ENCODE measurements at places on chromosomes 3 and 15.
A peak's percentile ranks its signal among the peaks of the same experiment; 100 is the strongest.

GRCh38 chr3:100354850-100355249 lies 20.3 kb downstream of the NIT2 start:
- no peak for DNase-seq

DNA sequence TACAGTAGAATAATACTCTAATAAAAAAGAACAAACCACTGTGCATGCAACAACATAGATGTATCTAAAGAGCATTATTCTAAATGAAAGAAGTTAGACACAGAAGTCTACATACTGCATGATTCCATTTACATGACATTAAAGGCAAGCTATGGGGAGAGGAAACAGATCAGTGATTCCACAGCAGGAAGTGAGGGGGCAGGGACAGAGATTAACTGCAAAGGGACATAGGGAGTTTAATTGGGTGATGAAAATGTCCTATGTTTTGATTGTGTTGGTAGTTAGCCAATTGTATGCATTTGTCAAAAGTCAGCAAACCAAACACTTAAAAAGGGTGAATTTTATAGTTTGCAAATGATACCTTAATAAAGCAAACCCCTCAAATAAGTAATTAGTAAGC lies 13.8 kb downstream of the CRYGS start:
- DNase-seq: no peak

- DNase-seq: no peak
These were observed 98.4 kb upstream of the BHLHE40 start for GRCh38 chr3:4880850-4881249.

GRCh38 chr3:15948388-15948787 lies 150.6 kb upstream of the ANKRD28 start:
- no peak for DNase-seq

DNA sequence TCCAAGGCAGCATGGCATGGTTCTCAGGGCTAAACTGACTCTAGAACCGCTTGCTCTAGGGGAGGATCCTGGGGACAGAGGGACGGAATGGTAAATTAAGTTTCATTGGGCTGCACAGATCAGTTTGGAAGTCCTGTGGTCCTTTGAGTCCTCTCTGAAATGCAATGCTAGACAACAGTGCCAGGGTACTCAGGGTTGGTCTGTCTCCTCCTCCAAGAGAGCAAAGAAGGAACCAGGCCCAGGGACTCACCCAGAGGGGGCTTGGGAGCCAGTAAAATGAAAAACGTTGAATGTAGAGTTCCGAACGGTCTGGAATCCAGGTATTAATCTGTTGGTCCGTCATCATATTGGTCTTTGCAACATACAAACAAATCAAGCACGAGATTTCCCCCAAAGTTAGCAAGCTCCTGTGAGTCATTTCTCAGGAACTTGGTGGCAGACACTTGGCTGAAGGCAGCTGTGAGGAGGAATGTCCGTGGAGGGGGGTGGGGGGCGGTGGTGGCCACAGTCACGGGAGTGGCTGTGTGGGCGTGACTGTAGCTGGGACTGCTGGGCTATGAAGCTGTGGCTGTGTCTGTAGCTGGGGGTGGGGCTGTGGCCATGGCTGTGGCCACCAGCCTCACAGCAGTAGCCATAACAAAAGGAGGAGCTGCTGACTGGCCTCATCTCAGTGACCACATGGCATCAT lies 361.0 kb downstream of the SHQ1 start:
- DNase-seq: no peak

DNA sequence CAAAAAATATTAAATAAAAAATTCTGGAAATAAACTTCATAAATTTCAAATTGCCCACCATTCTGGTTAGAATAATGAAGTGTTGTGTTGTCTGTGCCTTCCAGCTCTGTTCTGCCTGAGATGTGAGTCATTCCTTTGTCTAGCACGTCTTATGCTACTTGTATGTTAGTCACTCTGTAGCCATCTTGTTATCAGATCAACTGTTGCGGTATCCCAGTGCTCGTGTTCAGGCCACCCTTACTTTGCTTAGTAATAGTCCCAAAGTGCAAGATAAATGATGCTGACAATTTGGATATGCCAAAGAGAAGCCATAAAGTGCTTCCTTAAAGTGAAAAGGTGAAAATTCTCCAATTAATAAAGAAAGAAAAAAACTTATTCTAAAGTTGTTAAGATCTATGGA lies 527.5 kb downstream of the NAALADL2 start:
- no peak for DNase-seq

- no peak for DNase-seq
These were observed 192.8 kb upstream of the THBS1 start for GRCh38 chr15:39388118-39388517.

- DNase-seq: no peak
These were observed 6.4 kb upstream of the MGA start for GRCh38 chr15:41653760-41654159.

DNA sequence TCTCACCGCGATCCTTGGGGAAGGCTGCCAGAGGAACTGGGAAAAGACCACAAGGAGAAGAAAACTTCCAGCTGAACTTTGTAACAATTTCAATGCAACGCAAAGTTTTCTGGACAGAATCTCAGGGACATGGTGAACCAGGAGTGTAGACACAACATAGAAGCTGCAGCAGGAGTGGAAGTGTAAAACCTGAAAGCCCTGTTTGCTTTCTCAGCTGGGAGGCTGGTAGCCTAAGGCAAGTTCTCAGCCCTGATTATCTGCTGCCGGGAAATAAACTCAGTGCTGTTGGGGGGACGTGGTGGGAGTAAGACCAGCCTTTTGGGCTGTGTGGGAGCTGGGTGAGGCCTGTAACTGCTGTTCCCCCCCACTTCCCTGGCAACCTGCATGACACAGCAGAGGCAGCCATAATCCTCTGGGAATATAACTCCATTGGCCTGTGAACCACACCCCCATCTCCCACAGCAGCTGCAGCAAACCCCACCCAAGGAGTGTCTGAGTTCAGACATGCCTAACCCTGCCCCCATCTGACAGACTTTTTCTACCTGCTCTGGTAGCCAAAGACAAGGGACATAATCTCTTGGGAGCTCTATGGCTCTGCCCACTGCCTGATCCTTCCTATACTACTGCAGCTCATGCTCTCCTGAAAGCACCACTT lies 106.7 kb downstream of the ZNF621 start:
- DNase-seq: no peak

DNA sequence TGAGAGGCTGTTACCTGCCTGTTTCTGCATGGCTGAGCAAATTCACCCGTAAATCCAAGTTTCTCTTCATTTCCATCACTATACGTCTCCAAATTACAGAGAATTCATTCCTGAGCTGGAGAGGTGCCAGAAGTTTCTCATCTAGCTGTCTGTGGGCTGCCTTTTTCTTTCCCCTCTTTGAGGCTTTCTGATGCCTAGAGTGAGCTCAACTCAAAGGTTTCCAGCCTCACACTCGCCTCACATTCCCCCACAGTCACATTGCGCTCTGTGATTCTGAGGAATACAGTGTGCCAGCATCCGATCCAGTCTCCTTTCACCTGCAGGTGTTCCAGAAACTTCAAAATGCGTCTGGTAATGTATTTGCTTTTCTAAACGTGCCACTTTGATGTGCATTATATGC lies 267.2 kb downstream of the MFSD1 start:
- DNase-seq: no peak

DNA sequence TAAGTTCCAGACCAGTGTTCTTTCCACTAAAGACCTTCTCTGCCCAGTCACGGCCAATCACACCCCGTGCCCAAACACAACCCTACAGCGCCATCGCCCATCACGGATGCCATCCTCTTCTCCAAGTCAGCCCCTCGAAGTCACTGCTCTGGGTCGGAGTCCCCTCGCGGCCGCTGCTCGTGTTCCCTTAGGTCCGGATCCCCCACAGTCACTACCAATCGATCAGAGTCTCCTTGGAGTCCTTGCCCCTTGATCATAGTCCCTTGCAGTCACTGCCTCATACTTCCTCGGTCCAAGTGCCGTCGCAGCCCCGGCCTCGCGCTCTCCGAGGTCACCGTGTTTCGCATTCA lies 461 bp downstream of the PCYT1A start:
- DNase-seq: no peak

GRCh38 chr15:33131552-33132232 lies 62.8 kb downstream of the FMN1 start:
- no peak for DNase-seq

DNA sequence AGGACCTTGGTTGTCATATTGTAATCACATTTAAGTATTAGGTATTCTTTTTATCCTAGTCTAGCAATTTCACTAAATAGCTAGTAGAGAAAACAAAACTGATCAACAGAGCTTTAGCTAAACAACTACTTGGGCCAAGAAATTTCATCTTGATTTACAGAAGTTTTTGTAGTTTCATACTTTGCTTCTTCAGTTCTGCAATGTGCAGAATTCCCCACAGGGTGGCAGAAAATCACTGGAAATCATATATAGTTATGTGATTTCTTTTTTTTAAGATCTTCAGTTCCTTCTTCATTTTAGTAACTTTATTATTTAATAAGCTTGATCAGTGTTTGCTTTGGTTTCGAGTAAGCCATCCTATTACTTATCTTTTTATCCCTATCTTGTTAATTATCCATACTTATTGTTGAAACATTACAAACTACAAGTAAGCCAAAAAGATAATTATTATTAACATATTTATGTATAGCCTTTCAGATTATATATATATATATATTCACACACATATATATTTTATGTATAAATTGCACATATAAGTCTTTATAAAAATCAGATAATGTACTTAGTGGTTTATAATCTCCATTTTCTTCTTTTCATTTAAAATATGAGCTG lies 2.2 kb upstream of the BNIP2 start:
- DNase-seq: no peak

- DNase-seq: no peak
These were observed 13.9 kb downstream of the YEATS2 start for GRCh38 chr3:183711516-183711915.

DNA sequence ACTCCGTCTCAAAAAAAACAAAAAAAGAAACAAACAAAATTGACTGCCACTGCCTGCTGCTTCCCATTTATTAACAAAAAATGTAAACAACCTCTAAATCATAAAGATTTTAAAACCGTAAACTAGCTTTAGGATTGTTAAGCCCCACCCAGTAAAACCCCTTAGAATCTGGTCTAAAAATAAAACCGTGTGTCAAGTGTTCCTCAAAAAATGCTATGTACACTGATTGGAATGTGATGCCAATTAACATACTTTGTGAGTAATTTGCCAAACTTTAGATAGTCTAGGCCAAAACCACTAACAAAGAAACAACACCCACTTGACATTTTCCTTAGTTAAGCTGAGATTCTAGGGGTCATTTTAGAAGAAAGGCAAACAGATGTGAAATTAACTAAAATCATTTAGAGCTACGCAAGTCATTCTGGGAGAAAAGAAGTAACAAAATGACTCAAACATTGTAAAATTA lies 5.3 kb downstream of the RAF1 start:
- no peak for DNase-seq

GRCh38 chr3:10310578-10310977 lies 10.3 kb downstream of the SEC13 start:
- DNase-seq: no peak

GRCh38 chr3:180138871-180139270 lies 102.1 kb upstream of the PEX5L start:
- no peak for DNase-seq

GRCh38 chr15:91465696-91466095 lies 365.6 kb downstream of the SV2B start:
- DNase-seq: no peak

DNA sequence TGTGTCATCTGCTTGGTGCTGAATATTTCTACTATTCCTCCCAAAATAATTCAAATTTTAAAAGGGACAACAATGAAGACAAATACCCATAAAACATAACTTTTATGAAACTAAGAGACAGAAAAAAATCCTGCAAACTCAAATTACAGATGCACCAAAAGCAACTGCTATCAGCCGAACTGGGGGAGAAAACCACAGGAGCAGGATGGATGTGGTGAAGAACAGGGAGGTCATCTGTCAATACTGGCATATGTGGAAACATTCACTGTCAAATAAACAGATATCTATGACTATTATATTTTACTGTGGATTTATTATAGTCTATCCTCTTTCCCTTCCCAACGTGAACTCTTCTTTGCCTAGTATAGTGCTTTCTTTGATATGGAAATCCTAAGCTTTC lies 53.3 kb upstream of the CPOX start:
- no peak for DNase-seq

- no peak for DNase-seq
These were observed 34.0 kb upstream of the TRPM1 start for GRCh38 chr15:31135523-31135922.

GRCh38 chr3:5140839-5141238 lies 18.7 kb downstream of the ARL8B start:
- DNase-seq: no peak

DNA sequence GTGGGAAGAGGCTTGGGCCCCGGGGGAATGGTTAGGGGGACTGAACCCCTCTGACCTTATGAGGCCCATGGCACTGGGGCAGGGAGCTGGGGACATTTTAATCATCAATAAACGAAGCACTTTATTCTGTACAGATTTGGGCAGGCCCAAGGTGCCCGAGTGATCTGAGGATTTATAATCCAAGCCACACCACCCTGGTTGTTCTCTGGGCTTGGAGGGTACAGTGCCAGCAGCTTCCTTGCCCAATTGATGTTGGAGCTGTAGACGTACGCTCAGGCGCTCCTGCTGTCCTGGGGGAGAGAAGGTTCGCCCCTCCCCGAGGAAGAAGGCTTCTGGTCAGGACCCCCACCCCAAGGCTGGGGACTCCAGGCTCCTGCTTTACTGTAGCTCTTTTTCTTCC lies 12.5 kb downstream of the ZBTB47 start:
- DNase-seq: no peak

DNA sequence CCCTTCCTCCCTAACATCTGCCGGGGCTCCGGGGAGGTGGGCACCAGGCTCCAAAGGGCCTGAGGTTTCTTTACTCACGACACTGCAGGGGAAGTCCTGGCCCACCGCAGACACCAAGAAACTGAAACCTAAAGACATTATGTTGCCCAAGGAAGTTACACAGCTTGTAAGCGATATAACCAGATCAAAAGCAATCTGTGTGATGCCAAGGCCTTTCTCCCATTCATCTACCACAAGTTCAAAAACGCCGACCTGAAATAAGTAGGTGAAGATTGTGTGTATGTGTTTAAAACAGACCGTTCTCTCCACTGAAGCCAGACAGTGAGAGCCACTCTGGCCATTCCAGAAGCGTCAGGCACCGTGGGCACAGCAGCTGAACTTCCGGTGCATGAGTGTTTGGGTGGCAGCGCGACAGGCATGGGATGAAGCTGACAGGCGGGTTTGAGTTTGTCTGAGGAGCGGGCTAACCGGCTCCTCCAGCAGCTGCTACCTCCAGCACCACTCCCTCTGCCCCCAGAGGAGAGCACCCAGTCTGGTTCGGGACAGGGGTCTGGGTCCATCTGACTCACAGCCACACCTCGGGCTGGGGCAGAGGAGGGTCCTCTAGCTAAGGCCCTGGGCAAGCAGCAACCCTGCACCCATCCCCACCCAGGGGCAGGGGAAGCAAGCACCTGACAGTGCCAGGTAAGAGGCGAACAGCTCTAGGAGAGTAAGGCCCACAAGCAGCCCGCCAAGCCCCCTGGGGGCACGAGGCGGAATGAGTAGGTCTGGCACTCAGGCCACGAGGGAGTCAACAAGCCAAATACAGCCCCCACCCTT lies 1.3 kb downstream of the TNK2 start:
- peak; percentile 54 for DNase-seq

DNA sequence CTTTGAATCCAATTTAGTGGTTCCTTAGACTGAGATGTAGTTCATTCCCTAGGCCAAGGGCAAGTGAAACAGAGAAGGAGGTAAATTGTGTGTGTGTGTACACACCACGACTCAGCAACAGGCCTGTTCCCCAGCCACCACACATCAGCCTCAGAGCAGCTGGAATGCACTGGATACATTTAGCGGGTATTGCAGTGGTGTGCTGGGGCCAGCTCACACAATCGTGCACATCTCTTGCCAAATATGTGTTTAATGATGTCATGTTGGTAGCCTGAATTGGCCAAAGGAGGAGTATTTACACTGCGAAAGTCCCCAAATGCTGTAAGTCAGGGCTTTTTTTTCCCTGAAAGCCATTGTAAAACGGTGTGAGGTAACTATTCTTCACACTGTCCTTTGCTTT lies 82.3 kb downstream of the RBPMS2 start:
- peak; percentile 32 for DNase-seq
